ENCODE measurements at places on chromosomes 13 and 19. TPM values are rescaled to one million over a fixed set of nuclear protein-coding genes. Genes with fewer than 3 reads are reported as not detected.
A peak's percentile ranks its signal among the peaks of the same experiment; 100 is the strongest.

- DNase-seq: no peak
- H3K4me3 ChIP-seq: no peak overlapping the region
- no peaks in the 10 kb centered on the region for H3K36me3 ChIP-seq
- no peak overlapping the region for H3K27ac ChIP-seq
- peaks cover 22% of the 10 kb centered on the region for H3K4me1 ChIP-seq
These were observed 135.1 kb downstream of the IRS2 start for GRCh38 chr13:109651311-109651710.

- peaks cover 2% of the 10 kb centered on the region for H3K27me3 ChIP-seq
- H3K4me3 ChIP-seq: peak overlapping the region; percentile 86
- H3K4me1 ChIP-seq: peaks cover 73% of the 10 kb centered on the region
- peak overlapping the region; percentile 98 for H3K27ac ChIP-seq
These were observed 2.2 kb downstream of the ARHGEF7 start for GRCh38 chr13:111117289-111117688.

- no peak for DNase-seq
- peaks cover 4% of the 10 kb centered on the region for H3K27me3 ChIP-seq
- H3K4me3 ChIP-seq: no peak overlapping the region
- H3K27ac ChIP-seq: no peak overlapping the region
These were observed 11.5 kb downstream of the CEACAM16 start for GRCh38 chr19:44710483-44710882.

- peaks cover 6% of the 10 kb centered on the region for H3K4me1 ChIP-seq
- no peak overlapping the region for H3K27ac ChIP-seq
- no peaks in the 10 kb centered on the region for H3K27me3 ChIP-seq
- peaks cover 1% of the 10 kb centered on the region for H3K36me3 ChIP-seq
These were observed 446.7 kb upstream of the SPRY2 start for GRCh38 chr13:80787604-80788003.

DNA sequence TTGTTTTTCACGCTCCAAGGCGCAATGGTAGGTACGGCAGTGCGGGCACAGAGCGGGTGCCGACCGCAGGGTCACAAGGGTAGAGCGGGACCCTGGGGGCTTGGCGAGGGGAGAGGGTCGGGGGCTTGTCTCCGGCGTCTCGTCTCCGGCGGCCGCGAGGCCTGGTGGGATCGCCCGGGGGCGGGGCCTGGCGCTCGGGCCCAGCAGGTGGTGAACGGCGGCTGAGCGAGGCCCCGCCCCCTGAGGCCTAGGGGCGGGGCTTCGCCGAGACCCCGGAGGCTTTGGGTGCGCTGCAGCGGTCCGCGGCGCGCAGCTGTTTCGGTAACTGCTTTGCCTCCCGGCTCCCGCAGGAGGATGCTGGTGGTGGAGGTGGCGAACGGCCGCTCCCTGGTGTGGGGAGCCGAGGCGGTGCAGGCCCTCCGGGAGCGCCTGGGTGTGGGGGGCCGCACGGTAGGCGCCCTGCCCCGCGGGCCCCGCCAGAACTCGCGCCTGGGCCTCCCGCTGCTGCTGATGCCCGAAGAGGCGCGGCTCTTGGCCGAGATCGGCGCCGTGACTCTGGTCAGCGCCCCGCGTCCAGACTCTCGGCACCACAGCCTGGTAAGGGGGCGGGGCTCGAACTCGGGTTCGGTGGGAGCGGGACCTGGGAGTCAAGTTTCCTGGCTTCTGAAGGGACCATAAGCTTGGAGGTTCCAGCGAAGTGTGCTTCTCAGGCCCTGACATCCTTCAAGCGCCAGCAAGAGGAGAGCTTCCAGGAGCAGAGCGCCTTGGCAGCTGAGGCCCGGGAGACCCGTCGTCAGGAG is at the start of gene TSEN34:
TSS of gene TSEN34 (plus strand) at position 298 of the 800 bp plus-strand sequence. CDS start at position 355, 57 bp downstream.
- H3K4me1 ChIP-seq: peaks cover 34% of the 10 kb centered on the region

KRTDAP gene
- total RNA-seq: not detected

ELANE gene
- total RNA-seq: not detected

DNA sequence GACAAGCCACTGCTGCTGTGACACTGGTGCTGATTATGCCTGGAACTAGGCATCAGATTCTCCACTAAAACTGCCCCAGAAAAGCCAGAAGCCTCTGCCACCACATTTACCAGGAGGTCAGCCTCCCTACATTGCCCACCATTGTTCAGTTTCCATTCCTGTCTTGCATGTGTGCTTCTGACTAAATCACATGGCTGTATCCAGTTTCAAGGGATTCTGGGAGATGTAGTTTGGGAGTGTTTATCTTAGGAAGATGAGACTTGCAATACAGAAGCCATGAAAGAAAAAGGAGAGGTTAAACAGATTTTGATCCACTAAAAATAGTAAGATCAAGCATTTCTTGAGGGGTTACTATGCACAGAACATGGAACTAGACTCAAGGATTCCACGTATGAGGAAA is 40.7 kb upstream of the SERPINE3 start:
- DNase-seq: no peak
- H3K4me3 ChIP-seq: no peak overlapping the region
- no peaks in the 10 kb centered on the region for H3K4me1 ChIP-seq

DNA sequence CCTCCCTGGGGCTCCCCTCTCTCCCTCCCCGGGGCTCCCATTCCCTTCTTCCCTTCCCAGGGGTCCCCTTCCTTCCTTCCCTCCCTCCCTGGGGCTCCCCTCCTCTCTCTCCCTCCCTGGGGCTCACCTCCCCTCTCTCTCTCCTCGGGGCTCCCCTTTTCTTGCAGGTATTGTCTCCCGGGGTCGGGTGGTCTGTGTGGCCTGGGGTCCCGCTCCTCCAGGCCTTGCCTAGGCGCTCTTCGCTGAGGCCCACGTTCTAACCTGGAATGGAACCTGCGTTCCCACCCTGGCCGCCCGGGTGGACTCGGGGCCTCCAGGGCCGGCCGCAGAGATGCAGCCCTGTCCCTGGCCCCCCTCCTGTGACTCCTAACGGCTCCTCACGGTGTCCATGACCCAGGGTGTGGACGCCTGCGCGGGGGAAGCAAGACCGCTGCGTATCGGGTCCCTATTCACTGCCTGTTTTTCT is 940 bp upstream of the DCUN1D2 start:
- peak overlapping the region; percentile 94 for H3K27ac ChIP-seq
- no peaks in the 10 kb centered on the region for H3K27me3 ChIP-seq
- peak overlapping the region; percentile 88 for H3K4me3 ChIP-seq
- no peak for DNase-seq

GRCh38 chr19:48603001-48603400 is 3.5 kb upstream of the SPACA4 start:
- H3K27ac ChIP-seq: no peak overlapping the region
- no peak for DNase-seq
- no peaks in the 10 kb centered on the region for H3K4me1 ChIP-seq
- no peaks in the 10 kb centered on the region for H3K36me3 ChIP-seq

- DNase-seq: no peak
- no peak overlapping the region for H3K4me3 ChIP-seq
- H3K36me3 ChIP-seq: no peaks in the 10 kb centered on the region
- peaks cover 11% of the 10 kb centered on the region for H3K4me1 ChIP-seq
These were observed 498.2 kb downstream of the IRS2 start for GRCh38 chr13:109288151-109288709.

GRCh38 chr19:15730538-15730937 is 2.7 kb downstream of the OR10H2 start:
- no peaks in the 10 kb centered on the region for H3K4me1 ChIP-seq
- peaks cover 2% of the 10 kb centered on the region for H3K27me3 ChIP-seq
- no peak for DNase-seq

DNA sequence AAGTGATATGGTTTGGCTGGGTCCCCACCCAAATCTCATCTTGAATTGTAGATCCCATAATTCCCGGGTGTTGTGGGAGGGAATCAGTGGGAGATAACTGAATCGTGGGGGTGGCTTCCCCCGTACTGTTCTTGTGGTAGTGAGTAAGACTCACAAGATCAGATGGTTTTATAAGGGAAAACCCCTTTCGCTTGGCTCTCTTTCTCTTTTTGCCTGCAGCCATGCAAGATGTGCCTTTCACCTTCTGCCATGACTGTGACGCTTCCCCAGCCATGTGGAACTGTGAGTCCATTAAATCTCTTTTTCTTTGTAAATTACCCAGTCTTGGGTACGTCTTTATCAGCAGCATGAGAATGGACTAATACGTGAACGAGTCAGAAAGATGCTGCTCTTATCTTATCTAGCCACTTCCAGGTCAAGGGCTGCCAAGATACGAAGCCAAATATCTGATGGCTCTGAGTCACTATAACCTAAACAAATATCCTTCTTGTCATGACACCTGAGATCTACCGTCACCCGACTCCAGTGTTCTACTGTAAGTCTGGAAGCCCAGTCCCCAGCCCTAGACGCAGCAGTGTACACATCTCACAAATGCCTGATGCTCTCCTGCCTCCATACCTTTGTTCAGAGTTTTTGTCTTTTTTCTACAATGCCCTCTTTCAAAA is 45.9 kb downstream of the SLC15A1 start:
- no peaks in the 10 kb centered on the region for H3K4me1 ChIP-seq
- H3K27ac ChIP-seq: no peak overlapping the region
- DNase-seq: no peak
- peaks cover 1% of the 10 kb centered on the region for H3K36me3 ChIP-seq

DNA sequence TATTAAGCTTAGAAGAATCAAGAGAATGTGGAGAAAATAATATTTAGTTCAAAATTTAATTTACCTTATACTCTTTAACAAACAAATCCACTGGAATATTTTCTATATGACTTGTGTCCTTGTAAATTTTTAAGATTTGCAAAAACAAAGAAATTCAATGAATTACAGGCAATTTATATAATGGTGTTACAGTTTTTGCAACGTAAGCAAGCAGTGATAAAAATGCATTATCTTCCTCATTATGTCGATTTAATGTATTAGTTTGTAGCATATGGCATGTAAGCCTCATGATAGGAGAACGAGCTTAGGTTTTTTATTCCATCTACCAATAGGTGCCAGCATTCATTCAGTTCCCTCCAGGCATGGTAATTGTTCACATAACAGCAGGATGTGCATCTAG is 100.0 kb upstream of the PCDH9 start:
- H3K27ac ChIP-seq: no peak overlapping the region
- H3K4me1 ChIP-seq: peaks cover 3% of the 10 kb centered on the region
- H3K36me3 ChIP-seq: no peaks in the 10 kb centered on the region
- no peak for DNase-seq

- no peak for DNase-seq
- H3K4me1 ChIP-seq: peaks cover 14% of the 10 kb centered on the region
- H3K4me3 ChIP-seq: no peak overlapping the region
- no peak overlapping the region for H3K27ac ChIP-seq
- H3K36me3 ChIP-seq: no peaks in the 10 kb centered on the region
These were observed 686.7 kb downstream of the DIAPH3 start for GRCh38 chr13:59477011-59477410.

GRCh38 chr13:108705031-108705430 is 75.6 kb downstream of the MYO16 start:
- peaks cover 7% of the 10 kb centered on the region for H3K4me1 ChIP-seq
- no peak overlapping the region for H3K27ac ChIP-seq
- H3K27me3 ChIP-seq: peaks cover 5% of the 10 kb centered on the region

GRCh38 chr13:98517576-98518310 is 59.2 kb downstream of the STK24 start:
- peaks cover 8% of the 10 kb centered on the region for H3K36me3 ChIP-seq
- no peaks in the 10 kb centered on the region for H3K27me3 ChIP-seq
- H3K4me1 ChIP-seq: peaks cover 33% of the 10 kb centered on the region
- H3K27ac ChIP-seq: no peak overlapping the region

DNA sequence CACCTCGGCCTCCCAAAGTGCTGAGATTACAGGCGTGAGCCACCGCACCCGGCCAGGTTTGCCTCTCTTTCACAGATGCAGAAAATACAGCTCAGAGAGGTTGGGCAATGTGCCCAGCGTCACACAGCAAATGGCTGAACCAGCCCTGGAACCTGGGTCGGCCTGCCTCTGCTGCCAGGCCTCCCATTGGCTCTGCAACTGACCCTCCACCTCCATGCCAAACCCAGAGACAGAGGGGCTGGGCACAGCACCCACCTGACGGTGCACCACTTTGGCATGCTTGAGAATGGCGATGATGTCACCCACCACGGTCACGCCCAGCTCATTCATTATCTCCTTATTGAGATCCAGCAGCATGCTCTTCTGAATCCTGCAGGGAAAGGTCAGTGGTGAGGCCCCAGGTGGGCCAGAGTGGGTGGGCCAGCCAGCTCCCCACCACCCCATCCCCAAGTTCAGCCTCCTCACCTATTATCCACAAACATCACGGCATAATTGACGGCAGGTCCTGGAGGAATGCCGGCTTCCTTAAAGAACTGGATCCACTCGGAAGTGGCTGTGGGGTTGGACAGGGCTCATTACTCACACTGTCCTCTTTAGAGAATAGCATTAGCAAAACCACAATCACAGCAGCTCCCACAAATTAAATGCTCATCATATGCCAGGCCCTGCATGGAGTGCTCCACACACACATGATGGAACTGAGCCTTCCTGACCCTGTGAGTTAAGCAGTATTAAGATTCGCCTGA is 12.2 kb downstream of the C19orf47 start:
- no peak overlapping the region for H3K27ac ChIP-seq
- H3K27me3 ChIP-seq: no peaks in the 10 kb centered on the region
- DNase-seq: no peak
- peaks cover 3% of the 10 kb centered on the region for H3K4me1 ChIP-seq

DNA sequence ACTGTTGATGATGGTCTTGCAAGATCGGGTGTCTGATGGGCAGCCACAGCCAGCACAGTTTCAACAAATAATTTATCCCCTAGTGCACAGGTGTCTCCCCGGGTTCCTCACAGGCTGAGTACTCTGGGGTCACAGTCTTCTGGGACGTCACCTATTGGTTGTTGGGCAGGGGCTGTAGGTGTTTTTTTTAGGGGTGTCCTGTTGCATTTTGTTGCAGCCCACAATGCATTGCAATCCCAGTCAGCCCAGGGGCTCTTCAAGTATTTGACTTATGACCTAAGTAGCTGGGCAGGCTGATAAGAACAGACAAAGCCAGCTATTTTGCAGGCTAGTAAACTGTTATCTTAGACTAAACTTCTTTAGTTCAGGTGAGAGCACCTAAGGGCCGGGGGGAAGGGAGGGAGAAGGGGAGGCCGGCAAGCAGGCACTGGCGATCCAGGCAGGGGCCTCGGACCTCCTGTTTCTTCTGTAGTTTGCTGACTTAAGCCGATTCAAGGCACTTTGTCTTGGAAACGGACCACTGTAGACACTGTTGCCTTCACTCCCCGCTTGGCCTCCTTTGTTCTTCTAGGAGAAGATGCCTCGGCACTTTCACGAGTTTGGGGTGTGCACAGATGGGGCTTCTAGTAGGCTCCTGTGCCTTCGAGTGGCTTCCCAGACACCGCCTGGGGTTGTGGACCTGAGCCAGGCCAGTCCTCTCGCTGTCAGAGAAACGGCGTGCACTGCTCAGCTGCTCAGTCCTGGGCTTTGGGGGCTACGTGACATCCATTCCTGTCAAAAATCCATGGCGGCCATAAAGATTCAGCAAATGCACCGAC is 33.9 kb upstream of the GRTP1 start:
- no peak overlapping the region for H3K4me3 ChIP-seq
- H3K27ac ChIP-seq: peak overlapping the region; percentile 65
- H3K36me3 ChIP-seq: no peaks in the 10 kb centered on the region
- peaks cover 48% of the 10 kb centered on the region for H3K4me1 ChIP-seq
- peak; percentile 47 for DNase-seq

SMAD9 gene
- 8.9 TPM for total RNA-seq

- no peaks in the 10 kb centered on the region for H3K27me3 ChIP-seq
- H3K36me3 ChIP-seq: peaks cover 9% of the 10 kb centered on the region
- no peak for DNase-seq
- H3K4me3 ChIP-seq: no peak overlapping the region
- H3K27ac ChIP-seq: no peak overlapping the region
- peaks cover 4% of the 10 kb centered on the region for H3K4me1 ChIP-seq
These were observed 66.5 kb downstream of the PAN3 start for GRCh38 chr13:28204690-28205443.
